Adrenal gland (tissue), 19 donors: ENCODE measurements at places on chromosomes 2 and 18. TPM values are rescaled to one million over a fixed set of nuclear protein-coding genes. Genes with fewer than 3 reads are reported as not detected.

DNA sequence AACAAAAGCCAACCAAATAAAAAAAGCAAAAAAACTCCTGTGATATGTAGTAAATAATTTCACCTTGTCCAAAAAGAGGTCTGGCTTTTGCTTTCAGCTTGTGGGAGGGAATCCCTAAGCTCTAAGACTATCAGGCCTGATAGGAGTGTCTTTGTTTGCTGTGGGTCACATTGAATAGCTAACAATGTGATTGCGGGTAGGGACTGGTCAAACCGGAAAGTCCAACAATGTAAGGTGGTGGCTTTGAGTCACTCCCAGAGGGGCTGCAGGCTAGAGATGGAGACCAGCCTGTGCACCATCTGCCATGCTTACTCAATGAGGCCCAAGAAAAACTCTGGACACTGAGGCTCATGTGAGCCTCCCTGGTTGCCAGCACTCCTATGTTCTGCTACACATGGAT, 192.9 kb downstream of the TFCP2L1 start:
- no peak for DNase-seq

DNA sequence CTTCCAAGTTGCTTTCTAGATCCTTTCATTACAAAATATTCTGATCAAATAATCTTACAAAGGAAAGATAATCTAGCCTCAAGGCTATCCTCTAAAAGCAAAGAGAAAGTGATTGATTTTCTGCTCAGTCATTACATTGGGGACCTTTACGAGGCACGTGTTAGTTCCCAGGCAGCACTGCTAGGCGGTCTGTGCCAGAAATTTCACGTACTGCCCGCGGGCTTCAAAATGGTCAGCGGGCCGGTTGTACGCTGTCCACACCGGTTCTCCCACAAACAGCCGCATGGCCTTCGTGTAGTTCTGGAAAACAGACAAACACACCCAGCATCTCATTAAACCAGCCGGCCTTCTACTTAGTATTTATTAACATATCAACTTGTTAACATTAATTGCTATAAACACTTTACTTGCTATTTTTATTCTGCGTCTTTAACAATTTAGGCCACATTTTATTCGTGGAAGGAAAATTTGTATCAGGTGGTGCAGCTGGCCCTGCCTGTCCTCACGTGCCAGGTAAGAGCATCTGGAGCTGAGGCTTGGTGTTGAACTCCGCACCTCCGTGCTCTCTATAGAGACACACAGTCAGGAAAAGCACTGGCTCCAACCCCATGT, 20.4 kb downstream of the ADI1 start:
- DNase-seq: no peak

POU3F3 gene
- polyA plus RNA-seq: 0.03 TPM

ABCA12 gene
- polyA plus RNA-seq: not detected

GRCh38 chr2:60818272-60818671, 62.2 kb downstream of the PAPOLG start:
- no peak for DNase-seq
